Stimulated activated CD4-positive, alpha-beta T cell treated with anti-CD3 and anti-CD28 coated beads, TNF-alpha, amount 100 ng/mL, for 4 hours (primary cell): ENCODE measurements at places on chromosomes 2 and 18.

DNA sequence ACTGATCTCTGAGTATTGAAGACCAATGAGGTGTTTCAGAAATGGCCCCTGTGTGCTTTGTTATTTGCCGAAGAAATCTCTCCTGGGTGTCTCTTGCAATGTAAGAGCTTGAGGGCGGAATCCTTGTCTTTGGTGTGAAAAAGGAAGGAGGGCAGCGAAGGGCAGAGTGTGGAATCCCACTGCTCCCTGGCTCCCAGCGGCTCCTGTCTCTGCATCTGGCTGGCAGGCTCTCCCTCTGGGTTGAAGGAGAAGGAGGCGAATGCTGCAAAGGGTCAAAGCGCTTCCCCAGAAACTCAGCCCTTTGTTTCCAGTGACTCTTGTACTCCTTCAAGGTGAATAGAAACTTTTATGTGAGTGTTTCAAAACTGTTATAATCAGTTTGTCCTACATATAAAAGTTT lies 457.5 kb downstream of the CNTNAP5 start:
- DNase-seq = no peak

GRCh38 chr18:37508207-37508606 lies 57.4 kb downstream of the CELF4 start:
- no peak for DNase-seq

- no peak for DNase-seq
These were observed 5.9 kb upstream of the SLC8A1 start for GRCh38 chr2:40457837-40458236.

- no peak for DNase-seq
These were observed 40.3 kb downstream of the EML6 start for GRCh38 chr2:54763636-54764291.

DNA sequence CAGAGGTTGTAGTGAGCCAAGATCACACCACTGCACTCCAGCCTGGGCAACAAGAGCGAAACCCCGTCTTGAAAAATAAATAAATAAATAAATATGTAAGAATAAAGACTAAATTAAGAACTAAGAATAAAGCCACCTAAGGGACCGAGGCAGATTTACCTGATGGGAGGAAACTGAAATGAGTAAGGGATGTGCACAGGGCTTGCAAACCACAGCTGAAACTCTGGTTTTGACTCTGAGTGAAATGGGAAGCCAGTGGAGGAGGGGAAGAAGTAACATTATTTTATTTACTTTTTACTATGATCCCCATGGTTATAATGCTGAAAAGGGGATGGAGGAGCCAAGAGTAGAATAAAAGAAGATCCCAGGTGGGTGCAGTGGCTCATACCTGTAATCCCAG lies 107.3 kb downstream of the CABYR start:
- no peak for DNase-seq

DNA sequence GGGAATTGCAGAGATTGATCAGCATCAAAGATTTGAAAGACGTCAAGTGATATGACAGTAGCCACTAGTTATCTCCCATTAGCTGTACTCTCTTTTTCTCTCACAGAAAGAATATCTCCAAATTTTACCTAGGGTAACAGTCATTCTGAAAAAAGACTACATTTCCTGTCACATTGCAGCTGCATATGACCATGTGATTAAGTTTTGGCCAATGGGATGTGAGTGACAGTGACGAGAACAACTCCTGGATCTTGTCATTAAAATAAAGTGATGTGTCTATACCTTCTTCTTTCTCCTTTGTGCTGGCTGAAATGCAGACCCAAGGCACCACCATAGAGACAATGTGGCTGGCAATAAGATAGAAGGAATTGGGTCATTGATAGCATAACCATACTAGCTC lies 10.5 kb upstream of the NEUROD1 start:
- no peak for DNase-seq
